ENCODE measurements at places on chromosomes 11 and 22. TPM values are rescaled to one million over a fixed set of nuclear protein-coding genes. Genes with fewer than 3 reads are reported as not detected.

The NARS2 gene
- total RNA-seq = 23.2 TPM

DNA sequence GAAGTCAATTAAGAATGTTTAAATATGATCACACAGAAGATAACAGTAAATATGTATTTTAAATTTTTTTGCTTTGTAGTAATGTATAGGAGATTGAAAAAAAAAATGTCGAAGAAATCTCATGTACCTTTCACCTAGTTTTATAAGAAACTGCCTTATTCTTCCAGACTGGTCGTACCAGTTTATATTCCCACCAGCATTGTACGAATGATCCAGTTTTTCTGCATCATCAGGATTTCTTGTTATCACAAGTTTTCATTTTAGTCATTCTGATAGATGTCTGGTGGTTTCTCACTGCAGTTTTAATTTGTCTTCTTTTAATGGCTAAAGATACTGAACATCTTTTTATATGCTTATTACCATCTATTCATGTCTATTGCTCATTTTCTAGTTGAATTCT lies 101.8 kb upstream of the CTSC start:
- no peak for DNase-seq

The CBLIF gene
- total RNA-seq = not detected

DNA sequence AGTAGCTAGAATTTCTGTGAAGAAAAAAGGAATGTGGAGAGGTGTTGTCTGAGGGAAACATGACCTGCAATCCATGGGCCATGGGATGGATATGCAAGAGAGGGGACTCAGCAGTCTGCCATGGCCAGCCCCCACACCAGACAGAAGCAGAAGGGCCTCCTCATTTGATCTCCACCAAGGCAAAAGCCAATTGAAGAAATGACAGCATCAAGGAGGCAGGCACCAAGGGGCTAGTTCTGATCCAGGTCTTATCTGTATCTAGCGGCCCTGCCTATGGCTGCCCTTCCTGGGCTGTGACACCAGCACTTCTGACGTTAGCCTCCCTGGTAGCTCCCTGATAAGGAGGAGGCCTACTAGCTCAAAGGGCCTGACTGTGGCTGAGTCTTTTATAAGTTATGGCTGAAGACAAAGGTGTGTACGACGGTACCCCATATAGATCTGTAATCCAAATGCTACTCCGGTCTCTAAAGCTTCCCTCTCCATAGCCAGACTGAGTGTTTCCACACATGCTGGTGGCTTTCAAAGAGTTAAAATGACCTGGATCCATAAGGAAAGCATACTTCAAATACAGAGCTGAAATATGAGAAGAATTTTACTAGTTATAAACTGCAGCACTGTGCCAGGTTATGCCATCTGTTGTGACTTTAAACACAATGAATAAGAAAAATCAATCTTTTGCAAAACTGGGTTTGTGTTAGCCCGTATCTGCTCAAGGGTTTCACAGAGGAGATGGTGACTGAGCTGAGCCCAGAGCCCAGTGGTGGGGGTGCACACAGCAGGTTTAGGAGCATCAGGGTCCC lies 34.4 kb downstream of the HIRA start:
- no peak for DNase-seq

DNA sequence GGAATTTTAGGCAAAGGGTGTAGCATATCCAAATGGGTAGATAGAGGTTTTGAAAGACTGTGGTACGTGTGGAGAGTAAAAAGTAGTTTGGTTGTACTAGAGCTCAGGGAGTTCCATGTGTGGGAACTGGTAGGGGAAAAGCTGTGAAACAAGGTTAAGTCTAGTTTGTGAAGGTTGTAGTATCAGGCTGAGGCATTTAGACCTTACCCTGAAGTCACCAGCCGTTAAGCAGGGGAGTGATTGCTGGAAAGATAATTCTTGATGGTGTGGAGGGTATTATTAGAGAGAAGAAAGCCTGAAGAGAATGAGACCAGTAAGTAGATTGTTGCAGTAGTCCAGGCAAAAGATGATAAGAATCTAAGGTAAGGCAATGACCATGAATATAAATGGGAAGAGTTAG lies 68.0 kb downstream of the RNF169 start:
- DNase-seq = no peak

DNA sequence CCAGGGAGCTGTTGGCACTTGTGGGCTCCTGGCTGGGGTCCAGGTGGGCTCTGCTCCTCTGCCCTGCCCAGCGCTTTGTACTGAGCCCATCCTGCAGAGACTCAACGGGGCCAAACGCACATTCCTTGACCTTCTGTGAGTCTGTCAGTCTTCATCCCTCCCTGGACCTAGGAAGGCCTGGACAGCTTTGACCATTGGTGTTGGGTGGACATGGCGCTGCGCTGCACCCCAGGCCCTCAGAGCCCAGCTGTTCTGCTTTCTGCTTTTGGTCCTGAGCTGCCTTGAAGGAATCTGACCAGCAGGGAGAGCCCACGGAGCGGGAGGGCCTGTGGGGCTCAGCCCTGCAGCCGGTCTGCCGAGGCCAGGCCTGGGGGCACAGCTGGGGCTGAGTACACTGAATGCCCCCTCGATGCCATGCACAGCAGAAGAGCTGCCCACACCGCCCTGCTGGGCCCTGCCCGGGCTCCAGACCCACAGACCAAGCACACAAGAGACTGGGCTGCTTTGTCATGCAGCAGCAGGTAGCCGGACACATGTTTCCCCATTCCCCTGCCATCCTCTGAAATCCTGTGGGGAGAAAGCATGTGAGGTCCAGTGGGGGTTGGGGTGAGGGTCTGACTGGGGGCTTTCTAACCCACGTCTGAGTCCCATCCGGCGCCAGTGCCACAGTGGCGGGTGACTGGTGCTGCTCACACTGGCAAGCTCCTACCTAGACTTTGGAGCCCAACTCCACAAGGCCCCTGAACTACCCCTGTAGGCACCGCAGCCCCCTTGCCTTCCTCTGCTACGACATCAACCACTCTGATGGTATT lies 24.1 kb upstream of the CCDC188 start:
- DNase-seq = no peak

- peak; percentile 79 for DNase-seq
Observed at GRCh38 chr11:116787786-116788486, at the start of gene ZPR1. Gene ZPR1, minus strand, starts transcription at chr11:116788023. Its CDS starts 33 bp downstream, at chr11:116787990.

The GGTLC3 gene
- not detected for total RNA-seq

DNA sequence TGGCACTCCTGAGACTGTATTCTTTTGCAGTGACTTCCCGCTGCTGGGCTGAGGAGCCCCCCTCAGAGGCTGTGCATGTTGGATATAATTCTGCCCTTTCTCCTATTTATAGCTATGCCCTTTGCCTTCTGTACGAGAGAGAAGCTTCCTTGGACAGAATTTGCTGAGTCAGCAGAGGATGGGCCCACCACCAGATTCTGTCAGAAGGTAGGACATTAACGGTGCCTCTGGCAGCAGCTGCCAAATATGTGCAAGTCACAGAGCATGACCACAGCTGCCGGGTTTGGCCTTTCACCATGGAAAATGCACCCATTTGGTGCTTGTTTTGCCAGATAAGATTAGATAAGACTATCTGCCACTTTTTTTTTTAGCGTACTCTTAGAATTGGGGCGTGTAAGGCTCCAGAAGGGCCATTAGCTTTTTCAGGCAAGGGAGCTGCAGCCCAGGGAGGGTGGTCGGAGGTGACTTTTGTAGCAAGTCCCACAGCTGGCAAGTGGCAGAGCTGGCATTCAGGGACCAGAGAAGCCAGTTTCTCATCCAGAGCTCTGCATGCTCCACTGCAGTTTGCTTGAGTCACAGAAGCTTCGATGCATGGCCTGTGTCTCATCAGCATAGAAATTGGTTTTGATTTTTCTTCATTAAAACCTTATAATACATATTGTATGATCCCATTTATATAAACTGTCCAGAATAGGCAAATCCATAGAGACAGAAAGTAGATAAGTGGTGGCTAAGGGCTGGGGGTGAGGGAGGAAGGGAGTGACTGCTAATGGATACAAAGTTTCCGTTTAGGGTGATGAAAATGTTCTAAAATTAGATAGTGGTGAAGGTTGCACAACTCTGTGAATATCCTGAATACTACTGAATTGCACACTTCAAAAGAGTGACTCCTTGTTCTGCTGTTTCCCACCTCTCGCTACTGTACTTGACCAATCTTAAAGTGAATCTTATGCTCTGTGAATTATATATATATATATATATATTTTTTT lies 15.8 kb downstream of the UPB1 start:
- DNase-seq = no peak

- no peak for DNase-seq
Observed at GRCh38 chr11:70712471-70712870, 314.1 kb downstream of the CTTN start.

DNA sequence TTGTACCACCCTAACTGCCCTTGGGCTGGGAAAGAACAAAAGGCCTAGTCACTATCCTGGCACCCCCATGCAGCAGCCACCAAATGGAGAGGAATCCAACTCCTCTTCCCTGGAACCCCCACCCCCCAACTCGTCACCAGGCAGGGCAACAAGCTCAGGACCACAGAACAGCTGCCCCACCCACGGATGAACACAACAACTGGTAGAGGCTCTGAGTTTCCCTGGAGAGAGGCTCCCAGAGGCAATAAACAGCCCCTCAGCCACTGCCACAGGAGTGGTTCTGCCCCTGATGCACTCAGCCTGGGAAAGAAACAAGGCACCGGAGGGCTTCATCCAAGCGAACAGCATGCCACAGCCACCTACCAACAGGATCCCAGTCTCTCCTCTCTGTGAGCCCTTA lies 778.4 kb upstream of the FAT3 start:
- DNase-seq = no peak

The OR4D5 gene
- total RNA-seq = not detected

DNA sequence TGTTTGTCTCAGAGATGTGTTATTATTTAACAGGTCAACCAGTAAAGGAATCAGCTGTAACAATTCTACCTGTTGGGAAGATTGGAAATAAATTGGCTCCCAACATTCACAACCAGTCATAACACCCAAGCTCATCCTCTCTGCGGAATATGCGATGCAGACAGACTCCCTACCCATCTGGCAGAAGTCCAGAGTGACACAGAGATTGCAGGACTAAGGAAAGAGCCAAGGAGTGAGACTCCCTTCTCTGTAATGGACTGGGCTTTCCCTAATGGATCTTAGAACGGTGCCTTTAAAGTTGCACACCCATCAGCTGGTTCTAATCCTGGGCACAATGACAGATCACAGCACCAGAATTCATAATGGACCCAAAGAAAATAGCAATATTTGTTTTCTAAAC lies 27.8 kb upstream of the UBASH3B start:
- no peak for DNase-seq

The ZC3H12C gene
- total RNA-seq = 0.90 TPM

GRCh38 chr11:73521621-73522020 lies 76.3 kb downstream of the FAM168A start:
- DNase-seq = no peak

All from activated T-cell treated with anti-CD3 and anti-CD28 coated beads, Interleukin-2, amount 50 U/mL, for 4 hours (primary cell).